ENCODE measurements at places on chromosomes 4 and X.
A peak's percentile ranks its signal among the peaks of the same experiment; 100 is the strongest.

GRCh38 chr4:146246381-146246780, 32.0 kb downstream of the REELD1 start:
- no peak for DNase-seq

- no peak for DNase-seq
These were observed 192.3 kb upstream of the ATP6AP2 start for GRCh38 chrX:40388441-40388840.

DNA sequence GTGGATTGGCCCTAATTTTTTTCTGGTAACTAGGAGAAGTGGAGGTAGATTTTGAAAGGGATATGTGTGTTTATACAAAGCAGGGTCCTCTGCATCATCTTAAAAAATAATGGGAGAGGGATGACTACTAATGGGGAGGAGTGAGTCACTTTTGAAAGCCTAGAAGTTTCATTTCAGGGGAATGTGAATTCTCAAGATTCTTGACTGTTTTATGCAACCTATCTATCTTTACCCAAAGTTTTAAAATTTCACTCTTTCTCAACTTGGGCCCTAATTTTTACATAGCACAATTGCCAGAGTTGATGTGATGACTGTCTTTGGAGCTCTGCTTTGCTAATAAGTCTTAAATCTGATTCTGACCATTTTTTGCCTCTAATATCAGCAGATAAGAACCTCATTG, 445.2 kb downstream of the GRXCR1 start:
- no peak for DNase-seq

GRCh38 chrX:126376465-126376864, 176.1 kb downstream of the DCAF12L1 start:
- no peak for DNase-seq

DNA sequence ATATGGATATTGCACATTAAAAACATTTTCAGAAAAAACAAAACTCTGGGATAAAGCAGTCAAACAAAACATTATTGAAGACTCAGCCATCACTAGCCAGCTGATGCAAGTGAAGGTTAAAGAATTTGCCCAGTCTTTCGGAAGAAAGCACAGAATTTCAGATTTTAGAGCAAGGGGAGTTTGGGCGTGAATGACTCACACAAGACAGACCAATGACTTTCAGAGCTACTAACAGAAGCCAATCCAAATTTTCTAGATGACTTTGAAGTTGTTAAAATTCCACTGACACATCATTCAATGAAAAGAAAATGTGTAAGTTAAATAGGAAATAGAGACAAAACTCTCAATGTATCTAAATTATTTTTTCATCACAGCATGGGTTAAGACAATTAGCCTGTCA, 4.0 kb downstream of the MRFAP1L1 start:
- no peak for DNase-seq

DNA sequence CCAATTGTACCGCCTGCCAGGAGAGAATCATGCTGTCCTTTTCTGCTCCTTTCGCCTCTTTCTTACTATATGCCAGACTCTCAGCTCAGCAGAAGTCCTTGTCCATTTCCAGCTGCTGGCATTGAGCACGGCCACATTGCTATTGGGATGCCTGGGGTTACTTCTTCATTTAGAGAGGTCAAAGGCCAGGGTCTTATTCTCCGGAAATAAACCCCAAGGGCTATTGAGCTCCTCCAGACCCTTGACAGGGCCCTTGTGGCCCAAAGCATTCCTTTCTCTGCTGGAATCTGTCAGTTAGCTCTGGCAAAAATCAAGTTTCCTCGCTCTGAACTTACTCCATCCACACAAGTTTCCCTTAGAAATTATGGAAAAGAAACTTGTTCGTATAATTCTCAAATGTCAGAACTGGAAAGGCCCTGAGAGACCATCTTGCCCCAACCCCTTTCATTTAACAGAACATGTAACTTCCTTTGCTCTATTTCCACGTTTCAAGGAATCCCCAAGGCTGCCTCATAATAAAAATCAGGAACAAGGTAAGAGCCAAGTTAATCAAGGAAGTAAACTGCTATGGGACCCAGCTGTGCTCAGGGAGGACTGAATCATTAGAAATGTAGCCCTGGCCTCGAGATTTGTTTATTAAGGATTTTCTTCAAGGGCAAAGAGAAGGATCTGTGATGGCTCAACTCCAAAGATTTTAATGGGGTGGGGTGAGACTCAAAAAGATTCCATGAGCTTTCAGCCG, 11.8 kb downstream of the AKAP4 start:
- DNase-seq: no peak

GRCh38 chr4:165726831-165727230, 146.2 kb upstream of the TLL1 start:
- DNase-seq: no peak

- DNase-seq: no peak
These were observed 109.7 kb downstream of the ZNF827 start for GRCh38 chr4:145828802-145829485.

DNA sequence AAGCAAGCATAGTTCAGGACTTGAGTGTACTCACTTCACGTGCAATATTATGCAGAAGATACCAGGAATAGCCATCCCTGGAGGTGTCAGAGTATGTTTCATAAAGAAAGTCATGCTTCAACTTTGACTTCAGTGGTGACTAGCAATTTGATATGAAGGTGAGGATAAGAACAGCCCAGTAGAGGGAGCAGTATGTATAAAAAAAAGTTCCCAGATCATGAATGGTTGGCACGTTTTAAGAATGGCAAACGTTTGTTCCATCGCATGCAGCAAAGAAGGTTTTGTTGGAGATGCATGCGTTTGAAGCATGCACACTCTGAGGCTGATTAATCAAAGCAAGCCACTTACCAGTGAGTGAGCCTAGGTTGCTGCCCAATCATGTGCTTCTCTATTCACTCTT, 33.5 kb upstream of the SLITRK4 start:
- no peak for DNase-seq

DNA sequence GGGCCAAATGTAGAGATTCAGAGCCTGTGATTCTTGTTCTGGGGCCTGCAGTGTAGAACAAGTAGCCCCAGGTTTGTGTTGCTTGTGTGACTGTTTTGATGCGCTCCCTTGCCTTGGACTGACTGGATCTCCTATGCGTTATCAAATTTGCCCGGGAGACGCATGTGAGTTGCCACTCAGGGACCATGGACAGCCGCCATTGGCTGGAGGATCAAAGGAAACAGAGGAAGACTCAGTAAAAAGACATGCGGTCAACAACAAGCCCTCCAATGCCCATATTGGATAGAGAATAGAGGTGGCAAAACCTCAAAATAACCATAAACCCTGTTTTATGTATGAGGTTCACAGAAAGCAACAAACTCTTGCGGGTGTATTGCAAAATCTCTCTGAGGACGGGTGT, 327.5 kb upstream of the IGFBP7 start:
- DNase-seq: no peak

DNA sequence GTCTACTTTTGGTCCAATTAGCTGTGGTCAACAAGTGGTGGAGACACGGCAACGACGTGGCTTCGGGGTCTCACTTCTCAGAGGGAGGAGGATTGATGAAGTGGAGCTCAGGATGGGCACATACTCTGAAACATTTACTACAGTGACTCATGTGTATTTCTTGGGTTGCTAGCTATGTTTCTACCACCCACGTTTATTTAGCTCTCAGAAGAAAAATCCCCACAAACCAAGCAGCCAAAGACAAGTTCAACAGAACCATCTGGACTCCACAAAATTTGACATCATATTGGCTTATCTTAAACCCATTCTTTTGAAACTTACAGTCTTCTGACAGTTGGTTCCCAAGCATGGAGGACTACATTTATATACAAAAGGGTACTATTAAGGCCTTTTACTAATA, 158.0 kb downstream of the CBLL2 start:
- no peak for DNase-seq

DNA sequence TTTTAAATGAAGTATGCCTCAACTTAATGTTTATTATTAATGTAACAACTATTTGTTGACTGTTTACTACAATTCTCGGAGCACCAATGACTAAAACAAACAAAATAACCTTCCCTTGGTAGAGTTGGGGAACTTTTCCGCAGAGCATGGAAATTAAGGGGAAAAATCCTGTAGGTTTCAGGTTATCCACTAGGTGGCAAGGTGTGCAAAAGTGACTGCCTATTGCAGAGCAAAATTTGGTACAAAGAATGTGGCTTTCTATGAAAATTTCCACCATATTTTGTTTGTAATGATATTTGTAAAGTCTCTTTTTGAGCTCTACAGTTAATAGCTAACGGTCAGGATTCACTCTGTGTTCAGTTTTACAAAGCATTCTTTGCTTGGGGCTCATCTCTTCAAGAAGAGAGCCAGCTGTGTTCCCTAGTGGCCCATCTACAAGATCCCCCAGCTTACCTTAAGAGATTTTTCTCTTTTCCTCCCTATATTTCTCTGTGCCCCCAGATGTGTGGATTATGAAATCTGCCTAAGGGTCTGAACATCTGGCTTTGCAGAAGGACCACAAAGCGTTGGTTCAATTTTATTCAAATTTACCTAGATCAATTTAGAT, 61.1 kb downstream of the FBXO8 start:
- DNase-seq: no peak

DNA sequence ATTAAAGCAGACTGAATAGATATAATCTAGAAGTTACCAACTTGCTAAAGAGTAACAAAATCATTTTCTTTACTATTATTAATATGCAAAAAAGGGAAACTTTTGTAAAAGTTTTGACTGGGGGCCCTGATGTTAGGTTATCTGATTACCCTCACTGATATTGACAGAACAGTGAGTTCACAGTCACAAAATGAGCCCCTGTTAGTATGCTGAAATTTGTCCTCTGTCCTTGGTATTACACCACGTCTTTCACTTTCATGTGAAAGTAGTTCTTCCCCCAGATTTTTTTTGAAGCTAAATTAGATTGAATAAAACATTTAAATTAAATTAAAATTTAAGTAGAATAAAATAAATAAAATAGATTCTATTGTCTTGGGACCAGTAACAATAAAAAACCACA, 5.9 kb downstream of the STBD1 start:
- no peak for DNase-seq

- DNase-seq: no peak
These were observed 90.8 kb upstream of the LIMCH1 start for GRCh38 chr4:41446981-41447725.

DNA sequence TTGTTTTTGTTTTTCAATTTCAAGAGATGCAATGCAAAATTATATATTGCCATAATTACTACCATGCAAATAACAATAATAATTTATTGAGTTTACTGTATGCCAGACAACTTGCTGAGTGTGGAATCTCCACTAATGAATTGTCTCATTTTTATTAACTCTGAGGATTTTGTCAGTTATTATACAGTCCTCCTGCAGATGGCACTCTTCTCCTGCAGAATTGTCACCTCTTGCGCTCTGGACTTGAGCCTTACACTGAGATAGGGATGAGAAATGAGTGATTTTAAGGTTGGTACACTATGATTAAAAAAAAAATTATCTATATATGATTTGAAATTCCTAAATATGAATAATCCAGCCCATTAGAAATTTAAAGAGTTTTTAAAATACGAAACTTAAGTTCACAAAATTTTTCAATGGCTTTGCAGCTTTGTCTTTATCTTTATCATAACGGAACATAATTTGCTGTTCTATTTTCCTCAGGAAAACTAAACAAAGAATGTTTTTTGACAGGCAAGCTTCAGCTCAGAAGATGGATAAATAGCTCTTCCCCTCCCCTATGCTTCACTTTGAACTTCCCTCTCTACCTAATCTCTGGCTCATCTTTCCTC, 12.7 kb upstream of the PAQR3 start:
- DNase-seq: peak; percentile 6

GRCh38 chrX:34559325-34559724, 97.8 kb downstream of the TMEM47 start:
- DNase-seq: no peak

GRCh38 chr4:159446266-159446976, 343.5 kb downstream of the RAPGEF2 start:
- DNase-seq: no peak

GRCh38 chr4:25654031-25654970, 1.4 kb upstream of the SLC34A2 start:
- no peak for DNase-seq

- DNase-seq: no peak
These were observed 102.4 kb downstream of the CLNK start for GRCh38 chr4:10582059-10582686.

DNA sequence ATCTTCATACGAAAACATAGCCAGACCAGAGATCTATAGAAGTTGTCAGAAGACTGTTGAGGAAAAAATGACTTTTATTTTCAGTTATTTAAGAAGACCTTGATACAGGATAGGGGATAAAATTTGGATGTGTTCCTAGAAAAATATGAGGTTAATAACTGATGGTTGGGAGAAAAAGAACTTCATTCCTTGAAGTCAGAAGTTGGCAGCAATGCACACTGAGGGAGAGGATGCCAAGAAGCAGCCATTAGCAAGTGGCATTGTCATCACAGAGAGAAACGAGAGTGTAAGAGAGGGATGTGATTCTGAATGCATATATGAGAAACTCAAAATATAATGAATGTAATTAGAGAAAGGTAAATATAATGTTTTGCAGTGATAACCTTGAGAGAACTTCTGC, 382.1 kb upstream of the EPHA5 start:
- DNase-seq: no peak

DNA sequence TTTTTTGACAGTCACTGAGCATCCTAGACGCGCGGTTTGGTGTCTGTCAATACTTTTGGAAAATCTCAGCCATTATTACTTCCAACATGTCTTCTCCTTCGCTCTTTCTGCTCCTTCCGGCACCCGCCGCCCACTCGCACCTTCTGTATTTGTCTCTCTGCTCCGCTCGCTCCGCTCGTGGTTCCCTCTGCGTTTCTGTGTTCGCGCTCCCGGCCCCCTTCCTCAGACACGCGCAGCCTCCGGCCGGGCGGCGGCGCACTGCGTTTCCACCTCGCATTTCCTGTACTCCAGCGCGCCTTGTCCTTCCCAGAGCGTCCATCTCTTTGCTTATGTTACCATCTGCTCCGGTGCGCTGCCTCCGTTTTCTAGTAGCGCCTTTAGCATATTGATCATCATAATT, 21.1 kb downstream of the PDE6B start:
- peak; percentile 40 for DNase-seq

DNA sequence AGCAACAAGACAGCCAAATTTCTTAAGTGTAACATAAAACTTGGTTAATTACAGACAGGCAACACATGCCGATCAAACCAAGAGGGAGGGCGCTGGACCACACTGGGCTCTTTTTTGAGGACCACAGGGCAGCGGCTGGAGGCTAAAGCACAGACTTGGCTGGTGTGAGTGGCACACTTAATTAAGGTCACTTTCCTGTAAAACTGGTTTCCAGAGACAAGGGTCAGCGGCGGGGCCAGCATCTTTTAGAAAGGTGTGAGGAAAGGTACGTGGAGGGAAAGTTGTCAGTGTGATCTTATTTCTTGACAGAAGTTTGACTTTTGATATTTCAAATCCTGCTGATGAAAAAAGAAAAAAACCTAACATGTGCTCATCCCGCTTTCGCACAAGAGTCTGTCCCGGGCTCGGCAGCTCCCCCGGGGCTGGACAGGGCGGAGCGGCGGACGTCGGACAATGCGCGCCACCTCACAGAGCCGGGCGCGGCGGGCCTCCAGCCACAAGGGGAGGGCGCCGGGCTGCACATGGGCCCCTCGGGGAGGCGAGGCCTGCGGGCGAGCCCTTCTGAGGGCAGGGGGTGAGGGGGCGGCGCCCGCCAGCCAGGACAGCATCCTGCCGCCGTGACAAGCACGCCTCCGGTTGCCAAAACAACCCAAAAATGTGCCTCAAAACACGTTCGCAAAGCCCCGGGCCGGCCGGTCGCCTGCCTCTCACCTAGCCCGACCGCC, 660 bp upstream of the HSPA4L start:
- no peak for DNase-seq

- peak; percentile 30 for DNase-seq
These were observed 10.7 kb upstream of the CXCL8 start for GRCh38 chr4:73729534-73730165.

GRCh38 chr4:41178372-41179370, 35.7 kb downstream of the APBB2 start:
- no peak for DNase-seq
